ENCODE measurements at places on chromosomes 2 and 18.

GRCh38 chr2:95539290-95539689, 52.5 kb upstream of the TRIM43 start:
- no peak for DNase-seq

DNA sequence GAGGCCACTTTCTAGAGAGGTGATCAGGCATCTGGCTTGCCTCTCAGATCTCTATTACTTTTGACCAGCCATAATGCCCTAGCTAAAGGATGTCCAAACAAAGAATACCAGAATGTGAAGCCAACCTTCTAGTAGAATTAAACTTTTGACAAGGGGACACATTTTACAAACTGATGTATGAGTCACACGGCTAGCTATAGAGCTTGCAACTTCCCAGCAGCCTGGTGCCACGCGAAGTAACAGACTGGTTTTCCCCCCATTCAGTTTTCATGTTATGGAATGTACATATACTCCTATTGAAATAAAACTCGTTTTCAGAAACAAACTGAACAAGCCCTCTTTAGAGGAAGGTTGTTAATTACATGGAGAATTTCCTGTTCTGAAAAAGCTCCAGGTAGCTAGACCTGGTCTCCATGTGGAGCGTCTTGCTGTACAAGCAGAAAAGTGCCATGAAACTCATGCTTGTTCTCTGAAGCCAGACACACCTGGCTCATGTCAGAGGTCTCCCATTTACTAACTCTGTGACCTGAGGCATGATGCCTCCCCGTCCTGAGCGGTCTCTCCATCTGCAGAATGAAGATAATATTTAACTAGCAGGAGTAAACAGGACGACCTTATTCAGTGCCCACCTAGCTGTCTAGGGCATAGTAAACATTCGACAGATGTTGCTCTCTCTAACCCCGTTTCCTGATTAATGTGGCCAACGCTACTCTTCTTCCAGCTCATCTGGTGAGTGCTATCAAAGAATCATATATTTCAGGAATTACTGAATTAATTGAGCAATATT, 81.5 kb upstream of the MAP3K20 start:
- no peak for DNase-seq

DNA sequence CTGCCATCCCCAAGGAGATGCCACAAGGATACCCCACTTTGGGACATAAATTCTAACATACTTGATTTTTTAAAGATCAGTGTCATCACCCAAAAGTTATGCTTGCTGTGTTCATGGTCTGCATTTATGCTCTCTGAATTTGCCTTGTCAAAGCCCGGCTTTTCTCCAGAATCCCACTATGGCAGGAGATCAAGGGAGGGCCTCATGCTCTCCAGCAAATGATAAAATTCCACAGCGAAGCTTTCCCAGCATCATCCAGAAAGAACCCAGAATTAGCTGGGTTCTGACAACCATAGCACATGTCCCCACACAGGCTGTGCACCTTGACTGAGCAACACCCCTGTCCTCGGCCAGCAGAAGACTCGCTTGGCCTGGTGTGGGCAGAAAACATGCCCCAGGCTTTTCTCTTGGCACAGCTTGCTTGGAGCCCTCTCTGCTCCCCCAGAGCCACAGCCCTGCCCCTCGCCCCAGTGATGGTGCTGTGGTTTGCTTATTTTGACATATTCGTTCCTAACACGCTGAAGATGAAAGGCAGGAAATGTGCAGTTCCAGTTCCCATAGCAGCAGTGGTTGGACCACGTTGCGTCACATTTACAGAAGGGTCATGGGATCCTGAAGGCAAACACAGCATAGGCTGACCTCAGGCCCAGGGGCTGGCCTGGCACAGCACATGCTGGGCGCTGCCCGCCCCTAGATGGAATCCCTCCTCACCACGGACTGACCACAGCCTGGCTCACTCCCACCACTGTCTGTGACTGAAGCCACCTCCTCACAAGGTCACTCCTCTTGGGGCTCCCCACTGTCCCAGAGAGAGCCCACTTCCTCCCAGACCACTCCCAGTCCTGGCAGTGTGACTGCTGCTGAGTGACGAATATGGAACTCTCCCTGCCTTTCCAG, 14.1 kb upstream of the CHRNA1 start:
- no peak for DNase-seq

DNA sequence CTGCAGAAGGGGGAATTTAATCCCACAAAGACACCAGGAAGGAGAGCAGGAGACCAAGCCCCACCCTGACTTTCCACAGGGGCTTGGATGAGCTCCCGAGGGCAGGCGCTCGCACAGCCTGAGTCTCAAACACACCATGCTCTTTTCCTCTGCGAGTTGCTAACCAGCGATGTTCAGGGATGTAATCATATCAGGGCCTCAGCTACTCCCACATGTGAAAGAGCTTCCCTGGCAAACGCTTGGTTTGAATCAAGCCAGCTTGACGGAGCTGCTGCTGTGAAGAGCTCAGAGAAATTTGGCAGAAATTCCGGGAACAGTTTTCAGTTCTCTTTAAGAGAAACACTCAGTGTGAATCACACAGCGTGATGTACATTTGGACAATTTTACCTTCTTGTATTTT, 385.8 kb downstream of the GALR1 start:
- no peak for DNase-seq

GRCh38 chr18:24138409-24138788, 463 bp upstream of the CABYR start:
- DNase-seq = no peak

- no peak for DNase-seq
These were observed 57.8 kb downstream of the TWIST2 start for GRCh38 chr2:238905644-238906043.

GRCh38 chr2:60518567-60518966, 34.9 kb downstream of the BCL11A start:
- DNase-seq = no peak

- DNase-seq = no peak
These were observed 965.0 kb downstream of the DCDC2C start for GRCh38 chr2:4668381-4668780.

GRCh38 chr2:158457826-158458616, 1.3 kb downstream of the PKP4 start:
- DNase-seq = peak; percentile 28

- DNase-seq = no peak
These were observed 50.6 kb downstream of the CELF4 start for GRCh38 chr18:37514953-37515352.

GRCh38 chr2:241563571-241563980, 5.0 kb downstream of the BOK start:
- DNase-seq = no peak

- DNase-seq = no peak
These were observed 11.2 kb upstream of the NABP1 start for GRCh38 chr2:191666732-191667131.

DNA sequence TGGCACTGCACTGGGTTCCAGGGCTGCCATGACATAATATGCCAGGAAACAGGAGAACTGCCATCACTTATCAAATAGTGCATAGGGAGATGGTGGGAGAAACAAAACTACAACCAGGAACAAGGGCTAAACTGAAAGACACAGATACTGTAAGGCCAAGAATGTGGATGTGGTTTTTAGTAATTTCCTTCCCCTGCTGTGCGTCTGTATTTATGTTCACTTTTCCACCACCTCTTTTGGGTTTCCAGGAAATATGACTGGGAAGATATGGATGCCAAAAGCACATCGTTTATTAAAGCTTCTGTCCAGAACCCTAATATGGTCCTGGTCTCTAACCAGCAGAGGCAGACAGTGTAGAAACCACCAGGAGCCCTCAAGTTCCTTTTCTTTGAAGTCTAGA, 759.7 kb upstream of the FANCL start:
- no peak for DNase-seq

GRCh38 chr2:62099050-62099449, 96.9 kb upstream of the B3GNT2 start:
- no peak for DNase-seq

DNA sequence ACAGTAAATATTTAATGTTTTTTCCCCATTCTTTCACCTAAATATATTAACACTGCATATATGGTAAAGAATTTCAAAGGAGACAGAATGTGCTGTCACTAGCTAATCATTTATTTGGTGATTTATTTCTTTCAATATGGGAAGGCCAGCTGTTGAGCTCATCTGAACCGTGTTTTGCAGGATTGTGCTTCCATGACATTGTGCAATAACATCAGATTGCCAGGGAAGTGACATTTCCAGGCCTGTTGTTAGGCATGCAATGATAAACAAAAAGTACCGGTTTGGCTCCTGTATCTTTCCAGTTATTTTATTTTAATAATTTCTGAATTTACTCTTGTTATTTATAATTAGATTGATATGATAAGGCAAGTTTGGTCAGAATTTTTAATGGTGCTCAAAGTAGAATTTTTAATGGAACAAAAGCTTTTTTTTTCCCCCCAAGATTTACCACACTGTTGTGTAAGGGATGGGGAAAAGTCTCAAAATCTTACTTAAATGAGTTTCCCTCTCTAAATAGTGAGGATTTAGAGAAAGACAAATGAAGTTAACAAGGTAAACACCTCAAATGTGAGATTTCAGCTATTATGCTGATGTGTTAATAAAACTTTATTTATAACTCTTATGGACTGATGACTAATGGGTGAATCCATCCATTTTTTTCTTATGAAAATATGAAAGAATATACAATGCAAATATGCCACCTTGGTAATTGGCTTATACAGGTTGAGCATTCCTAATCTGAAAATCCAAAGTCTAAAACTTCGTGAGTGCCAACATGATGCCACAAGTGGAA, 52.7 kb downstream of the MALT1 start:
- DNase-seq = no peak

GRCh38 chr2:229564300-229564907, 150.0 kb downstream of the DNER start:
- no peak for DNase-seq

- DNase-seq = no peak
These were observed 182.5 kb upstream of the LINC00305 start for GRCh38 chr18:64331419-64331818.

- DNase-seq = no peak
These were observed 20.7 kb upstream of the PLB1 start for GRCh38 chr2:28475088-28475595.

GRCh38 chr2:55242617-55243016, 10.1 kb downstream of the RPS27A start:
- DNase-seq = no peak

DNA sequence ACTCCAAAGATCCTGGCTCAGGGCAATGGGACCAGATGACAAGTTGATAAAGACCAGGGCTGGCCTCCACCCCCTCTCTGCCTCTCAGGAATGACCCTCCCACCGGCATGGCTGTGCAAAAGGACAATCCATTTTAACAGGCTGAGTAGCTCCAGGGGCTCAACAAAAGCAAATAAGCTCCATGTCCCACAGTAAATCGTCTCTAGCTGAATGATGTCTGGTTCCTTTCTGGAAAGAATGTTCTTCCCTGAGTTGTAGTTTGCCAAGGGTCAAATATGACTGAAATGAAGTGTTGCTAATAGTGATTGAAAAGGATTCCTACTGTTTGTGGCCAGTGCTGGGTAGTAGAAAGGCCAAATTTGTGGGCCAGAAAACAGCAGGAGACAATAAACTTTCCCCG, 434.4 kb upstream of the ETAA1 start:
- no peak for DNase-seq

DNA sequence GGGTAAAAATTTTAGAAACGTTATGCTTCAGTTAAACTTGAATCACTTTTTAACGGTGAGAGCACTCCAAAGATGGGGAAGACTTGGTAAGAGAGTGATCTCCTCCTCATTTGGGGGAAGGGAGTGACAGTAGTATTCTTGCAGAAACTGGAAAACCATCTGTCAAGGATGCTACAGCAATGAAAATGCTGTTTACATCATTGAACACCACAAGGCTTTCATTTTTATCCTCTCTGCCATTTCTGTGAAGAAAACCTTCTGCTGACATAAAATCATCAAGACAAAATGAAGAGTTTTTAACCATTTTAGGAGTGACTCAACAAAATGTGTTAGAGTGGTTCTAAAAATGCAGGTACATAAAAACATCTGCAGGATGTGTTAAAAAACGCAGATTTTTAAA, 38.1 kb downstream of the CDH2 start:
- DNase-seq = no peak

- no peak for DNase-seq
These were observed 491 bp downstream of the L3MBTL4 start for GRCh38 chr18:6414118-6414722.

DNA sequence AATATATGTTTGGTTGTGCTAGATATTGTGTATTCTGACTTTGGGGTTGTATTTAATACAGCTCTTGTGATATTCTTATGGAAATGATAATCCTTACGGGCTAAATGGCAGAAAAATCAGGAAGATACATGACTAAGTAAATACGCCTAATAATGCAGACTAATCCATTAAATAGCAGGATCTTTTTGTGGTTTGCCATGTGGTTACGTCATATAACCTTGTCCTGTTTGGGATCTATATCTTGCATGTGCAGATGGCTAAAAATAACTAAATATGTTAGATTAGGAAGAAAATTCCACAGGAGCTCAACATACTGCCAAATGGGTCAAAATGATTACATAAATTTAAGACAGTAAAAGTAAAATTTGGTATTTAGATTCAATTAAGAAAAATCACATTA, 83.0 kb downstream of the NEB start:
- DNase-seq = no peak

DNA sequence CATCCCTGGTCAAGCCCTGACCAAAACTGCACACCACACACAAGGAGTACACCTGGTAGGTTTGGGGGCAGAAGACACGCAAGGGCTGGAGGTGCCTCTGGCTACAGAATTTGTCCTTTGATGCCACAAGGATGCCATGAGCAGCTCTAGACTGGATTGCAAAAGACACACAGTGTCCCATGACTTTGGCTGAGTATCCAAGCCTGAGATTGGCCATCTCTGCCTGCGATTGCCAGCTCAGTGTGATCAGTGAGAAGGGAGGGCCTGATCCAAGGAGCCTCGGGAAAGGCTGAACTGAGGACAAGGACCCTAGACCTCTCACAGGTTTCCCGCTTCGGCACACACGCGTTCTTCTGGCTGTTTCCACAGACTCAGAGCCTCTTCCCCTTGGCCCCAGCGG, 60.0 kb upstream of the FOSL2 start:
- no peak for DNase-seq

All from cerebellar nuclear complex (tissue), 1 donor.